Stimulated activated CD4-positive, alpha-beta T cell treated with anti-CD3 and anti-CD28 coated beads, Interleukin-4, amount 100 ng/mL, for 48 hours (primary cell): ENCODE measurements at places on chromosomes 4 and X.

DNA sequence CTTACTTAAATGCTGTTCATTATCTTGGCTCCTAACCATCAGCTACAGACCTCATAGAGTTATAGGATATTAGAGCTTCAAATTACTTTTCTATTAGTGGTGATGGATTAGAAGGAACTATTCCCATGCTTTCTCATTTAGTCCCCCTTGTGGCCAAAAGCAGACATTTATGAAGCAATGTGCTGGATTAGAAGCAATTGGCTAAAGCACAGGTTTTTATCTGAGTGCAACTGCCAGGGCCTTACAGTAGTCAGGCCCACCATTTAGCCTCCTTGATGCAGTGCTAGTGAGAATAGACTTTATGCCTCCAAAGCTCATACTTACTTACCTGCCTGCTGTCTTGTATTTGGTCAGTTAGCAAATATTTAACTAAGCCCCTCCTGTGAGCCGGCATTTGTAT lies 93.0 kb downstream of the TSPAN7 start:
- DNase-seq = no peak

- no peak for DNase-seq
Observed at GRCh38 chrX:95907081-95907480, 777.6 kb upstream of the DIAPH2 start.

GRCh38 chr4:92104506-92104905 lies 199.3 kb upstream of the GRID2 start:
- no peak for DNase-seq

GRCh38 chr4:137749466-137749865 lies 217.2 kb upstream of the PCDH18 start:
- DNase-seq = no peak

DNA sequence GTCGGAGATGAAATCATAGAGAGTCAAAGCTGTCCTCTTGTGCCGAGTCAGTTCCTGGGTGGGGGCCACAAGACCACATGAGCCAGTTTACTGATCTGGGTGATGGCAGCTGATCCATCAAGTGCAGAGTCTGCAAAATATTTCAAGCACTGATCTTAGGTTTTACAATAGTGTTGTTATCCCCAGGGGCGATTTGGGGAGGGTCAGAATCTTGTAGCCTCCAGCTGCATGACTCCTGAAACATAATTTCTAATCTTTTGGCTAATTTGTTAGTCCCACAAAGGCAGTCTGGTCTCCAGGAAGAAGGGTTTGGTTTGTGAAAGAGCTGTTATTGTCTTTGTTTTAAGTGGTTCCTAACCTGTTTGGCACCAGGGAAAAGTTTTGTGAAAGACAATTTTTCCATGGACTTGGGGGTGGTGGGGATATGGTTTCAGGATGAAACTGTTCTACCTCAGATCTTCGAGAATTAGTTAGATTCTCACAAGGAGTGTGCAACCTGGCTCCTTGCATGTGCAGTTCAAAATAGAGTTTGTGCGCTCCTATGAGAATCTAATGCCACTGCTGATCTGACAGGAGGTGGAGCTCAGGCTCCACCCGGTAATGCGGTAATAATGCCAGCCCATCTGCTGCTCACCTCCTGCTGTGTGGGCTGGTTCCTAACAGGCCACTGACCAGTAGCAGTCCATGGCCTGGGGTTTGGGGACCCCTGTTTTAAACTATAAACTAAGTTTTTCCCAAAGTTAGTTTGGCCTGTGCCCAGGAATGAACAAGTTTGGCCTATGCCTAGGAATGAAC lies 29.2 kb downstream of the METAP1 start:
- DNase-seq = no peak
